Right ventricle myocardium inferior (tissue), 1 donor: ENCODE measurements at places on chromosomes 2 and 18.

DNA sequence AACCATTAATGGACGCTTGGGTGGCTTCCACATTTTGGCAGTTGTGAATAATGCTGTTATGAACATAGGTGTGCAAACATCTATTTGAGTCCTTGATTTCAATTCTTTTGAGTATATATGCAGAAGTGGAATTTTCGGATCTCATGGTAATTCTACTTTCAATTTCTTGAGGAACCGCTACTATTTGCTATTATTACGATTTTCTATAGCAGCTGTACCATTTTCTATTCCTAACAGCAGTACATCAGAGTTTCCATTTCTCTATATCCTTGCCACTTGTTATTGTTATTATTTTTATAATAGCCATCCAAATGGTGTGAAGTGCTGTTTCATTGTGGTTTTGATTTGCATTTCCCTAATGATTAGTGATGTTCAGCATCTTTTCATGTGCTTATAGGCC, 69.5 kb downstream of the KIF5C start:
- no peak for DNase-seq

DNA sequence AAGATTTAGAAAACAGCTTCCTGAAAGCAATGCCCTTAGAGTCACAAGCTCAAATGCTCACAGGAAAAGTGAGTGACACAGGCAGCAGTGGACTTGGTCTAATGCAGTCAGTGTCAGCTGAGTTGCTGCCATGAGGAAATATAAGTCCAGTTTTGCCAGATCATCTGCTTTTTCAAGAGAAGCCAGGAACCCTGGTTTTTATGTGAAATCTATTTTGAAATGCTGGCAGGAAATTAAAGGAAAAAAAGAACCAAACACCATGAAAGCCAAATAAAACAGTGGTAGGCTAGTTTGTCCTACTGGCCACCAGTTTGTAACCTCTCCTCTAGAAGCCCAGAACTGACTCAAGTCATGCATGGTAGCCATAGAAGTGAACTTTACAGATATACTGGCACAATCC, 109.2 kb downstream of the THADA start:
- no peak for DNase-seq

GRCh38 chr2:176544991-176545956, 276.0 kb downstream of the MTX2 start:
- no peak for DNase-seq

DNA sequence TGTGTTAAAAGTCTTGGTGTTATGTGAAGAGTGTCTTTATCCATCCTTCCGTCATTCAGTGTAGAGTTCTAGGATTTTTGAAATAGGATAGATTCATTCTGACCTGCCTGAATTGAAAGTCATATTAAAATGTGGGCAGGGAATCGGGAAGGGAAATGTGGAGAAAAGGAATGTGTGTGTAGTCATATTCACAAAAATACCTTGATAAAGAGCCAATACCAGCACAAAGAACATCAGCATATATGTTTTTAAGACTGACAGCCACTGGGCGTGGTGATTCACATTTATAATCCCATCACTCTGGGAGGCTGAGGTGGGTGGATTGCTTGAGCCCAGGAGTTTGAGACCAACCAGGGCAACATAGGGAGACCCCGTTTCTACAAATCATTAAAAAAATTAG, 188.1 kb downstream of the CAMKMT start:
- no peak for DNase-seq

GRCh38 chr2:16104949-16105668, 164.8 kb downstream of the MYCN start:
- no peak for DNase-seq

GRCh38 chr2:117330641-117331040, 483.9 kb upstream of the DDX18 start:
- DNase-seq: no peak

- DNase-seq: no peak
Measured at GRCh38 chr2:204072443-204073324, 136.1 kb downstream of the ICOS start.

GRCh38 chr2:125471963-125472362, 1184.0 kb upstream of the GYPC start:
- peak; percentile 50 for DNase-seq

DNA sequence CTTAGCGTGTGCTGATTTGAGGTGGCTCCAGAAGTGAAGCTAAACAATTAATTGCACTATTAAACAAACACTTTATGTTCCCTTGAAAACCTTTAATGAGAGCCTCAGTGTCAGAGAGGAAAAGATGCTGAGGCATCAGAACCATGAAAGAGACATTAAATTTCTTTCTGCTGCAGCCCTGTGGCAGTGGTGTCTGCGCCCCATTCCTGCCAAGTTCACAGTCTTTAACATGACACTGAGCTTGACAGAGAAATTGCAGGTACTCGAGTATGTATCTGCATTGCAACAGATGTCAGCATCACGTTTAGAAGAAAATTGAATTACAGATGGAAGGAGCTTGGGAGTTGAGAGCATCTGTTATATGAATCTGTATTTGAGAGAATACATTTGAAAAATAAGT, 111.3 kb upstream of the CREB1 start:
- DNase-seq: no peak

- no peak for DNase-seq
Measured at GRCh38 chr2:239984421-239985194, 40.5 kb downstream of the NDUFA10 start.

GRCh38 chr2:241984658-241985057, 115.1 kb downstream of the RTP5 start:
- no peak for DNase-seq

DNA sequence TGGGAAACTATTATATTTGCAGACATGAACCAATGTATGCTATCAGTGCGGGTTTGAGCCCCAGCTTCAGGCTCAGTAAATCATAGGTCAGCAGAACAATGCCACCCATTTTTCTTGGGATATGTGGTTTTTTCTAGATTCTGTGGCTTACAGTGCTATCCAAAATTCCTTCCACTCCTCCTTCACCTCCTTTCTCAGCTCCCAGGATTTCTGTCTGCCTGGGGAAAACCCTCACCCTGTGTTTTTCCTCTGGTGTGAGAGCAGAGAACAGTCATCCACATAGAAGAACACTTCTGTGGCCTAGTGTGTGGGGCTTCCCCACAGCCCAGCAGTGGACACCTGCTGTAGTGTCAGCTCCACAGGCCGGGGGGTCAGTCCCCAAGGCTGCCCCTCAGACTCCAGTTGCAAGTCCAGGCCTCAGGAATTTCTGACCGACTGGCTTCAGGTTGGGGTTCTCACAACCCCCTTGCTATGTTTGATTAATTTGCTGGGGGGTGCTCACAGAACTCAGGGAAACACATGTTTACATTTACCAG, 238.2 kb downstream of the LDLRAD4 start:
- DNase-seq: no peak

DNA sequence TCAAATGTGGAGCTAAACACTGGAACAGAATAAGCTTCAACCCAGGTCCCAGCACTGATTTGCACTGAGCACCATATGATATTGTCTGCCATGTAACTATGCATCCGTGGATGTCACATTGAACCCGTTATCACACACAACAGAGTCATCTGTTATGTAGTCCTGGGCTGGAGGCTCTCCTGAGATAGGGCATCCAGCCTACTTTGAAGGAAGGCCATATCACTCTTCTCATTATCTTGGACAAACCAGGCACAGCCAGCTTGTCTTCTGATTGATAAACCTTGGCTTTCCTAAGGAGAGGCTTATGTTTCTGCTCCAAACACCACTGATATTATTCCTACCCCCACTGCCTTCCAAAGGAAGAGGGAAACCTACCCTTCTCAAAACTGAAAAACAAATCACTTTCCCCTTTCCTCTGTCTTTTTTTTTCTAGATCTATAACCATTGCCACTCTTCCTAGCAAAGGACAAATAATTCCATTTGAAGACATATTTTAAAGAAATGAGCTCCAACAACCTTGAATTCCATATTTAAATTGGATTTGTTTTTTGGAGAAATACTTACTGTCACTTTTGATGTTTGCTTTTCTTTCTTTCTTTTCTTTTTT, 16.4 kb downstream of the RSAD2 start:
- no peak for DNase-seq

- no peak for DNase-seq
Measured at GRCh38 chr18:59428018-59428417, 69.0 kb upstream of the LMAN1 start.

GRCh38 chr2:50597206-50597605, 434.7 kb downstream of the NRXN1 start:
- no peak for DNase-seq

DNA sequence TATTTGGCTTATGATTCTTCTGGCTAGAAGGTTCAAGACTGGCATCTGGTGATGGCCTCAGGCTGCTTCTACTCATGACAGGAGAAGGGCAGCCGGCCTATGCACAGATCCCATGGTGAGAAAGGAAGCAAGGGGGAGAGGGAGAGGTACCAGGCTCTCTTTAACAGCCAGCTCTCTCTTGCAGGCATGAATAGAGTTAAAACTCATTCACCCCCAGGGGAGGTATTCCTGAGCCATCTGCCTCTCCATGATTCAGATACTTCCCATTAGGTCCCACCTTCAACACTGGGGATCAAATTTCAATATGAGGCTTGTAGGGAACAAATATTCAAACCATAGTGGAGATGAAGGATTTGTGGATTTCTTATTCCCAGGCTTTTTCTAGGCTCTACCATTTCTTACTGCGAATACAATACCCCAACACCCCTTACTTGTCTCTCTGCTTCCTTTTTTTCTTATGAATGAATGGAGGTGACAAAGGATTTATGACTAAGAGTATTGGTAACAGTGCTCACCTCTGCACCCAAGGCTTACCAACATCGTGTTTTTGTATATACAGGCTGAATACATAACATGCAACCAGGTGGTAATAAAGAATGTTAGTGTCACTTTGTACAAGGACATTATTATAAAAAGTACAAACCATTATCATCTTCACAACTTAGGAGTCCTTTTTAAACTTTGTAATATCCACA, 454.6 kb upstream of the TRIB2 start:
- no peak for DNase-seq

- DNase-seq: no peak
Measured at GRCh38 chr2:234133004-234133403, 82.5 kb downstream of the SPP2 start.

DNA sequence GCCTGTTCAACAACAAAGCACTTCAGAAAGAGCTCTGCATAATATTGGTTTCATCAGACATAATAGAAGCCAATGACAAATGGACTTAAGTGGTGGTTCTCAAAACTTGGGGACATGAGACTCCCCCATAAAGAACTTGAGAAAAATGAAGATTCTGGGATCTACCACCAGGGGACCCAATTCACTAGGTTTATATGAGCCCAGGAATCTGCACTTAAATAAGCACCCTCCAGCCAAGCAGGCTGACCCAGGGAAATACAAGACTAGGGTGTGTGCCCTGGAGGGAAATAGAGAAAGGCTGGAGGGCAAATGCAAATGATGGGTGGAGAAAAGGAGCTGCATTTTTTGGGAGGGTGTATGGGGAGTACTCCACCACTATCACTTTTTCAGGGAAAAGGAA, 52.5 kb downstream of the SATB2 start:
- no peak for DNase-seq

- DNase-seq: peak; percentile 57
Measured at GRCh38 chr2:11582862-11583752, 49.3 kb downstream of the GREB1 start.

GRCh38 chr2:186515376-186515775, 29.3 kb downstream of the ZC3H15 start:
- no peak for DNase-seq

DNA sequence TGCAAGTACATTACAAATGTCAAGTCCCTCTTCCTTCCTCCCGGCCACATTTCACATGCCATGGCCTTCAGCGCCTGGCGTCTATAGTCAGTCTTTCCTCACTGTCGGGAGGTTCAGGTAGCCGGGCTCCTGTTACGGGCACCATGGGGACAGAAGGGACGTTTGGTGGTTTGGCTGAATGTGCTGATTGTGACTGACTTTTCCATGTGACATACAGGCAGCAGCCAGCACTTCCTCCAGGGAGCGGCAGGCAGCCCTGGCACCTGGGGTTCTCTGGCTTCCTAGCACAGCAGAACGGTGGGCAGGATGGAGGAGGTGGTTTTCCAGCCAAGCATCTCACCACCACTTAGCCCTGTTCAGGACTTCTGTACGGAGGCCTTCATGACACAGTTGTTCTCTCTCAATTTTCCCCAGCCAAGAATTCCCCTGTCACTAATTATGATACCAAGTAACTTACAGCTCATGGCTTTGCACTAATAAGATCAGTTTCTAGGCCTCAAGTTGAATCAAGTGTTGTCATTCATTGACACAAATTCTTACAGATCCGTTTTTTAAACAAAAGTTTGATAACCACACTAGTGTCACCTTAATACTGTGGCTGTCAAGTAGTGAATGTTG, 83.9 kb upstream of the REV1 start:
- no peak for DNase-seq

GRCh38 chr2:201854221-201854801, 48.0 kb downstream of the CDK15 start:
- DNase-seq: no peak

GRCh38 chr18:47727409-47727808, 203.1 kb downstream of the SMAD2 start:
- no peak for DNase-seq

DNA sequence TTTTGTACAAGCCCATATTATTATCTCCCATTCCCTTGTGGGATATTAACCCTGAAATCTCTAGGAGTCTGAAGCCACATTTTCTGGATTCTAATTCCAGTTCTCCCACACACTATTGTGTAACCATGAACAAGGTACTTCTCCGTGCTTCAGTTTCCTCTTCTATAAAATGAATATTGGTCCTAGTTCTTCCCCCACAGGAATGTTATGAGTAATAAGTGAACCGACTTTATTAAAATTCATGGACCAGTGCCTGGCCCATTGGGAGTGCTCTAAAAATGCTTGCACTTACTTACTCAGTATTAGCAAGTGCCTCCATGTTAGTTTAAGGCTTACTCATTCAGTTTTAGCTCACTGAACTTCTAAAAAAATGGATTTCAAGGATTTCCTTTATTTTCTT, 1.4 kb upstream of the ACMSD start:
- no peak for DNase-seq
